ENCODE measurements at places on chromosomes 3 and 15. TPM values are rescaled to one million over a fixed set of nuclear protein-coding genes. Genes with fewer than 3 reads are reported as not detected.

DNA sequence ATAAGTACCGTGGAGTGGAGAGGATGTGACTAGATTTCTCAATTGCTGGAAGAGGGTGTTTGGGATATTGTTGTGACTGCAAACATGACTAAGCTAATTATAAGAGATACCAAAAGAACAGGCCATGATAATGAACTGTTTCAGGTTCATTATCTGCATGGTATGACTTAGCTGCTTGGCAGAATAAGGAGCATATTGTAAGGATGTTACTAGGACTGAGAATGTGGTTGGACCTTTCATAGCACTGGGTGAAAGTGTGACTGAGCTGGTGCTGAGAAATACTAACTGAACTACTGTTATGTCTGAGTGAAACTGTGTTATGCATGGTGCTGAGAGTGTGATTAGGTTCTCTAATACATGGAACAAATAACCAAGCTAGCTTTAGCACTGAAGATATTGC lies 11.0 kb downstream of the SCN10A start:
- no peak for DNase-seq

GRCh38 chr3:163722405-163722804 lies 1355.9 kb downstream of the SI start:
- no peak for DNase-seq

DNA sequence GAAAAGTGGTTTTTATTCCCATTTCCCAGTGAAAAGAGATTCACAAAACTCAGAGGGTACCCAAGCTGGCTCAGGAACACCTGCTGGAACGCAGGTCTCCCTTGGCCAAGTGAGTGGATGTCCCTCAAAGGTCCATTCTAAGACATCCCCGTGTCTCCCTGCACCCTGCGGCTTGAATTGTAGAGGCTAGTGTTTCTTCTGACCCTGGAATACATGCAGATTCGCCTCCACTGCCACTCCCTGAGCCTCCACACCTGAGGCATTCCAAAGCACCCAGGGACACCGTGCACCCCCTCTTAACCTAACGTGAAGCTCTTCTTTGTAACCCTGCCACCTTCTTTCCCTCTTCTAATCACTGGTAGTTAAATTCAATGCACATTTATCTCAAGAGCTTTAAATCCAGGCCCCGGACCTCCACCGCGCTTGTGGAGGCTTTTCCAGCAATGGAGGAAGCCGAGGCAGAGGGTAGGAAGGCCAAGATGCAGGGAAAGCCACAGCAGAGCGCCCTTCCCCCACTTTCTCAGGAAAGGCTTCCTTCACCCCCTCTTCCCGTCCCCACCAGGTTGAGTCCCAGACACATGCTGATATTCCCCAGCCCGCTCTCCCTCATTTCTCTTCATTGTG lies 590 bp upstream of the ITGA11 start:
- DNase-seq: no peak

- DNase-seq: no peak
These were observed 27.8 kb downstream of the DPH3 start for GRCh38 chr3:16236856-16237393.

PDCD7 gene
- 9.8 TPM for polyA plus RNA-seq

GRCh38 chr3:52798978-52799476 lies 4.4 kb downstream of the ITIH3 start:
- peak; percentile 41 for DNase-seq
